ENCODE measurements at places on chromosomes 3 and 15.

DNA sequence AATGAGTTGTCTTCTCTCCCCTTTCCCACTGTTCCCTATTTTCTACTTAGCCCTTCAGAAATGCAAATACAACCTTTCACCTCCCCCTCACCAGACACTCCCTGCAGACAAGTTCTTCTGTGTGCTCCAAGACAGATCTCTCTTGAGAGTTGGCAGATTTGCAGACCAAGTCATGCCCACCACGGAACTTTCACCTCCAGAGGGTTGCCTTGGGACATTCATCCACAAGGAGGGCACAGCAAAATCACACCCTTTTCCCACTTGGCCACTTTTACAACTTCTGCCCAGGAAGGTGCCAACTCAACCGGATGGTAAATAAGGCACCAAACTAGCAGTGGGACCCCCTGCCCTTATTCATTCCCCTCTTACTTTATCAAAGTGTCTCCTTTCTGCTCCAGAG, 53.5 kb downstream of the SLC30A4 start:
- no peak for DNase-seq

DNA sequence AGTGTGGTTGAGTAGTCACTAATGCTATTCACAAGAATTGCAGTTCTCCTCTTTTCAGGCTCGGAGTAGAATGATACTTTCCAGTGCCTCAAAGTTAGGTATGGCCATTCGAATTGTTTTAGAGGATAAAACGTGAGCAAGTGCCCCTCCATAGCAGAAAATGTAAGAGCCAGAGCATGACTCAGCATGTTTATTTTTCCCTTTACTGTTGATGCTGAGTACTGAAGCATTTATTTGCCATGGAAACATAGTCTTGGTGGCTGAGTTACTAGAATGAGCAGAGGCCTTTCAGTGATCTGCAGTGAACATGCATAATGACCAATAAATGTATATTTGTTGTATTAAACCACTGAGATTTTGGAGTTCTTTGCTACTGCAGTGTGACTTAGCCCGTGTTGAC, 540.6 kb downstream of the NLGN1 start:
- DNase-seq = no peak

DNA sequence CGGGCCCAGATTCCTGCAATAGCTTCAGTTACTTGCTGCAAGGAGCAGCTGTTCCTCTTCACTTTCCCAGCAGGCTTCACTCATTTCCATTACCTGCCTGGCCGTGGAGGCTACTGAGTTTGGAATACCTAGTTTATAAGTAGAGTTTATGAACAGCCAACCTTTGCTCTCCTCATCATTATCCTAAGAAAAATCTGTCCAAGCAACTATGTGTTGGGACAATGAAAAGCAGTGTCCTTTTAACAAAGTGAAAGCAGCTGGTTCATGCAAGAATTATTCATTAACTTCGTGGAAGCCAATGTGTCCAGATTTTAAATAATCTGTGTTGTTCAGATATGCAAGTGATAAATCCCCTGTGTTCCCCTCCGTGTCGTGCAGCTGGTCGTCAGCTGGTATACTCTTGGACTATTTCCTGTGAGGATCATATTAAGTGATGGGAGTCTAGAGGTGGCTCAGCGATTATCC, 39.3 kb upstream of the SSR3 start:
- no peak for DNase-seq

DNA sequence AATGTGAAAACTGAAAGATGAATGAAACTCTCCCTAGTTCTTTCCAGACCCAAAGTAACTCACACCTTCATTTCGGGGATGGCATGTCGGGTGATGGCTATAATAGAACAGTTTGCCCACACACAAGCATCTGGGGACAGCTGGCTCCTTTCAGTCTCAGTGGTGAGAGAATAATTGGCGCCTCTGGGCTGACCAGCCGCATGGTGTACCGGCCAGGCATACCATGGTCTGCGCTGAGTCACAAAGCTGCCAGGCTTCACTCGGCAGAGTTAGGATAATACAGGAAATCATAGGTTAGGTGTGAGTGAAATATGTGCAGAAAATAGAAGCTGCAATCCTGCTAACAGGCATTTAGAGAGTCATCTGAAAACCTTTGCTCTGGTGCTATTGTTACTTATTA, 80.4 kb upstream of the IGF1R start:
- DNase-seq = no peak

GRCh38 chr3:24365168-24365567, 129.5 kb downstream of the THRB start:
- peak; percentile 6 for DNase-seq

DNA sequence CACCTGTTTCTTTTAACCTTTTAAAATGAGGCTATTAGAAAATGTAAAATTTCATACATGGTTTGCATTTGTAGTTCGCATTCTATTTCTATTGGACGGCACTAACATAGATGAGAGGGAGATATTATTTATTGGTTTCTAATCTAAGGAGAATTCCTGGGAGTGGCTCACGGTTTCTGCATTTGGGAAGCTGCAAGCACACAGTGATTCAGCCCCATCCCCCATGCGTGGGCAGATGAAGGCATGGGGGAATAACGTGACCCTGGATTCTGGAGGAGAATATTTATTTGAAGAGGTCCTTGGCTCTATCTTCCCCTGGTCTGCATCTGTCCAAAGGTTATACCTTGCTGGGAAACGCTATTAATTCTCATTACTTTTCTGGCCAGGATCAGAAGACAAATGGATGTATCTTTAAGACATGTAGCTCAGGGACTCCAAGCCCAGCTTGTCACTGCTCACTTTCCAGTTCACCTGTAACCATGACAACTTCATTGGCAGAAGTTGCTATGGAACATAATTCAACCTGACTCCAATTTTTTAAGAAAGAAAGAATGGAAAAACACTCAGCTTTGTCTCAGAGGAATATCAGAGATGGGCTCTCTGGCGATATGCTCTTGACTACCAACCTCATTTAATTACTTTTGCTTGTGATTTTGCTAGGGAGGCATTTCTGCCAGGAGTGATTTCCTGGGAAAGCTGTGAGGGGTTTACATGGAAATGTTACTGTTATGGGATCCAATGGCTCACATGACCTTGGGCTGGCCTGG, 27.2 kb upstream of the POMGNT2 start:
- DNase-seq = no peak

DNA sequence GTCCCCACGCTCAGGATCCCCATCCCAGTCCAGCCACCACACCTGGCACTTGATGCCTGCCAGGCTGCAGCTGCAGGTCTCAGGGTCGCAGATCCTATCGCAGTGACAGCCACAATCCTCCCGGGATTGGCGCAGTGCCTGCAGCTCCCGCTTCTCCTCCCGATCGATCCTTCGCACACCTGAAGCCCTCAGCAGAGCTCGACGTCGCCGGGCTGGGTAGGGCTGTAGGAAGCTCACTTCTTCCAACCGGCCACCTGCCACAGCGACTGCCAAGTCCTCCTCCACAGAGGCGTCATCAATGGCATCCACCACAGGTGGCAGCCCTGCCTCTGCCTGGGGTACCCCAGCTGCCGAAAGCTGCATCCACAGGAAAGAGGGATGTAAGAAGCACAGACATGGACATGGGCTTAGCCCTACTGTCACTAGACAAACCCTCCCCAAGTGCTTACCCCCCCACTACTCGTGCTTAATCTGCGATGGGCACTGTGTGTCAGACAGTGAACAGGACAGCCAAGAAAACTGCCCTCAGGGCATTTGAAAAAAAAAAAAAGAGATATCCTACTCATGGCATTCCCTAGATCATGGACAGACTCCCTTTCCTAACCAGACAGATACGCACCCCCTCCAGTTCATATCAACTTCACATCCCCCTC, 9.2 kb downstream of the CSRNP1 start:
- DNase-seq = no peak

GRCh38 chr3:136620436-136620835, 131.7 kb downstream of the STAG1 start:
- peak; percentile 30 for DNase-seq

GRCh38 chr15:101526890-101527289, 37.4 kb upstream of the PCSK6 start:
- DNase-seq = no peak

GRCh38 chr15:64462492-64462891, 2.1 kb downstream of the ZNF609 start:
- no peak for DNase-seq

DNA sequence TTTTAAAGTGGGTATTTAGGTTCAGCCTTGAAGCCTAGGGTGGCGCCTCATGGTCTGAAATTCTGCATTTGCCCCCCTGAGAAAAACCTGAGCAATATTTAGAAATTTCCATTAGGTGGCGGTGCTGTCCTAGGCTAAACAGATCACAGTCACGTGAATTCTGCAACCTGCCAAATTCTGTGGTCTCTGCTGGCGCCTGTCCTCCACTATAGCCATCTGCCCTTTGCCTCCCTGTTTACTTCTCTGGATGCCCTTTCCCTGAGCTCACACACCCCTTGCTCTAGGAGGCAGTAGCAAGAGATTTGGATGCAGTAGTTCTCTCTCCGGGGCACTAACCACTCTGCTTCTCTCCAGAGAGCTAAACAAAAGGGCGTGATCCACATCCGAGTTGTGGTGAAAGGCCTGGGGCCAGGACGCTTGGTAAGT, 9.1 kb downstream of the MRPS11 start:
- no peak for DNase-seq

DNA sequence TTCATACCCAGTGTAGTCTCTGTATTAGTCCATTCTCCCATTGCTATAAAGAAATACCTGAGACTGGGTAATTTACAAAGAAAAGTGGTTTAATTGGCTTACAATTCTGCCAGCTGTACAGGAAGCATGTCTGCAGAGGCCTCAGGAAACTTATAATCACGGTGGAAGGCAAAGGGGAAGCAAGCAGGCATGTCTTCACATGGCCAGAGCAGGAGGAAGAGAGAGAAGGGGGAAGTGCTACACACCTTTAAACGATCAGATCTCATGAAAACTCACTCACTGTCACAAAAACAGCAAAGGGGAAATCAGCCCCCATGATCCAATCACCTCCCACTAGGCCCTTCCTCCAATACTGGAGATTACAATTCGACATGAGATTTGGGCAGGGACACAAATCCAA, 6.3 kb upstream of the PARP14 start:
- no peak for DNase-seq

GRCh38 chr3:158103887-158104327, 2.3 kb downstream of the SHOX2 start:
- DNase-seq = no peak

DNA sequence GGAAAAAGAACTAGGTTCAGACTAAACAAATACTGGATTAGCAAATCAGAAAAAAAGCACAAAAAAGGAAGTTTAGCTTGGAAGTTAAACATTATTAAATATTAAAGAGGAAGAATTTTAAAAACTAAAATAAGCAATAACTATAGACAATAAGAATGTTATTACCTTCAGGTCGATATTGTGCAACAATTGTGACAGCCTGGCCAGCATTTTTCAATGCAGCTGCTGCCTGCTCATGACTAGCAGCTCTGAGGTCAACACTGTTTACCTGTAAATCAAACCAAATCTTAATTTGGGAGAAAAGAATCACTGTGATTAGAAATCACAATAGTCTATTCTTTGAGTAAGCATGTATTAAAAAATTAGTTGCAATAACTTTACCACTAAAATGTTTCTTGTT, 75.1 kb upstream of the MELTF start:
- no peak for DNase-seq

GRCh38 chr3:114356066-114356465, 62.2 kb downstream of the TIGIT start:
- DNase-seq = no peak

DNA sequence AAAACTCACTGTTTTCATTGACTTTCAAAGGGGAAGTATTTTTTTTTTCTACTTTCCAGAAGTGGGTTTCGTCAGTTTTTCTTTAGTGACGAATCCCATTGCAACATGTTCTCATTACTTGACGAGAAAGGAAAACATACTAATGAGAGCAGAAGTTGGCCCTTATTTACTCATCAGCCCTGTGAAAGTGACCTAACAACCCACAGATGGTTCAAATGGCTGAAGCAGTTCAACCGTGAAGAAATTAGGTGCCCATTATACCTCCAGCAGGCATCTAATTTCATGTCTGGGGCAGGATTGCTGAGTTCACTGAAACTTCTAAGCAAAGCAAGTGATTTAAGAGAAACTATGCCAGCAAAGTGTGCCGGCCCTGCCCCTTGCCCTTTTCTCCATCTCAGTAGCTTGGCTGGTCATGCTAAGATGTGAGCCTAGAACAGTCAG, 9.0 kb downstream of the AQP9 start:
- peak; percentile 94 for DNase-seq

GRCh38 chr3:17894434-17895060, 152.1 kb upstream of the TBC1D5 start:
- peak; percentile 29 for DNase-seq

DNA sequence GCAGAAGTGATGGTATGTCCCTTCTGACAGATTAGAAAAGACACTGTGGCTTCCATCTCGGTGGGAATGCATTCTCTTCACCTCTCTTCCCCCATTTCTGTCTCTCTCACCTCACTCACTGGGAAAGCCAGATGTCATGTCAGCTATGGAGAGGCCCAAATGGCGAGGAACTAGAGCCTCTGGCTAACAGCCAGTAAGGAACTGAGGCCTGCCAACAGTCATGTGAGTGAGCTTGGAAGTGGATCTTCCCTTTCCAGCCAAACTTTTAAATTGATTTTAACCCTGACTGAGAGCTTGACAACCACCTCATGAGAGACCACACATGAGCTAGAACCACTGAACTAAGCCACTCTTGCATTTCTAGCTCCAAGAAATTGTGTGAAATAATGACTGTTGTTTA, 35.2 kb upstream of the CDAN1 start:
- DNase-seq = no peak

- peak; percentile 47 for DNase-seq
Observed at GRCh38 chr3:152742368-152743347, 92.3 kb upstream of the P2RY1 start.

Measured in inflammatory macrophage treated with lipopolysaccharide for 1 hour (primary cell).